ENCODE measurements at places on chromosomes 16 and 17.
A peak's percentile ranks its signal among the peaks of the same experiment; 100 is the strongest.

GRCh38 chr17:76075364-76076145 lies 974 bp downstream of the GALR2 start:
- no peak for DNase-seq

DNA sequence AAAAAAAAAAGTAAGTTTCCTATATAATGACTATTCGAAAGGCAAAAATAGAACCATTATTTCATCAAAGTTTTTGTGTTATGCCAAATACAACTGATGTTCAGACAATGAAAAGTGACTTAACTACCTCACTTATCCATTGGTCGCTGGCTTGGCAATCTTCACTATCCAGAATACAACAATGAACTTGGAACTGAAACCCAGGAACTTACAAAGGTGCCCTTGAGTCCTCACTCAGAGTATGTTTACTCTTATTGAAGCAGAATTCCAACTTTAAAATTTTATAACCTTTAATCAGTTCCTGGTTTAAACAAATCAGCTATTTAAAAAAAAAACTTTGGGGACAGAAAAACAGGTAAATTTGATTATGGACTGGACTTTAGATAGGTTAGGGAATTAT lies 34.1 kb downstream of the HELZ start:
- DNase-seq, result no peak

DNA sequence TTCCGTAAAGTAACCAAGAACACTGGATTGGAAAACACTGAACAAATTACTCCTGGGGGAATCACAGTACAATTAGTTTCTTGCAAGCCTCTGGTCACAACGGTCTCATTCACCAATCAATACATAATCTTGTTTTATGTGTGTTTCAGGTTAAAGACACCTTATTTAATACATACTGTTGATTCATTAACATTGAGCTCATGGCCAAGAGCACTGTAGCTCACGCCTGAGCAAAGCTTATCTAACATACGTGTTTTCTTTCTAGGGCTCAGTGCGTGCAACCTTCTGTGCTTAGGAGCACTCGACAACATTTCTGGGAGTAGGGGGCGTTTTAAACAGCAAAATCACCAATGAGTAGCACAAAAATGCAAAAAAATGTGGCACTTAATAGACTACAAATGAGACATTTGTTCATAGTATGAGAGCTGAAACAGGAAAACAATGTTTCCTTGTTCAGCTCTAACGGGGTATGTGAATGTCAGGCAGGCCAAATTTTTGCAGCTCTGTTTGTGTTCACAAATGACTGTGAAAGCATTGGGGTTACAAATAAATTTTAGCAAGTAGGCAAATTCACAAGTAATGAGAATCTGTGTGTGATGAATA lies 206.2 kb downstream of the CNTNAP4 start:
- DNase-seq, result no peak

- no peak for DNase-seq
These were observed 15.4 kb downstream of the NAA60 start for GRCh38 chr16:3458852-3459361.

DNA sequence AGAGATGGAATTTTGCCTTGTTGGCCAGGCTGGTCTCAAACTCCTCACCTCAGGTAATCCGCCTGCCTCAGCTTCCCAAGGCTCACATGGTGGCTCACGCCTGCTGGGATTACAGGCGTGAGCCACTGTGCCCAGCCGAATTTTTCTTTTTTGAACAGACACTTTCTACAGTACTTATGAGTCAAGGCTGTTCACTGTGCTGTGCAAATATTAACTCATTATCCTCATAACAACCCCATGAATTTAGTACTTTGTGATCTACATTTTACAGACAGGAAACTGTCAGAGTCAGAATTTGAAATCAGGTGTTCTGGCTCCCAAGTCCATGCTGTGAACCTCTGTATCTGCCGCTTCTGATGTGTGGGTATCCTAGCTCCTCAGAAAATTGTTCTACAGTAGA lies 25.7 kb upstream of the RASL10B start:
- DNase-seq, result no peak

DNA sequence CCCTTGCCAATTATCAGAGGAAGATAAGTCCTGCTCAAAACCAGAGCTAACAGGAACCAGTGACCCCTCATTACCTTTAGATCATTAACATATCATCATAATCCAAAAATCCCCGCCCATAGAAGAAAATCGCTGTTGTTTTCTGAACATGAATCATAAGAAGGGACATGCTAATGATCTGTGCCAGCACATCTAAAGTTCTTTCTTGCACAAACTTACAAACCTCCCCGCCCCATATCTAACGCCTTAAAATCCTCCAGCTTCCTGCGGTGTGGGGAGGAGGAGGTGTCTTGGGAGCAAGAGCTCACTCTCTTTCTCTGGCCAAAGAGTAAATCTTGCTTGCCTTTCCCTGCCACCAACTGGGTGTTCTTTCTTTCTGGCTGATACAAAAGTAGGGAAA lies 78.3 kb downstream of the IRX3 start:
- no peak for DNase-seq

GRCh38 chr16:19285431-19285830 lies at the start of gene CLEC19A:
CLEC19A (plus strand) TSS chr16:19285731; CDS start chr16:19285852, 121 bp downstream.
- DNase-seq, result no peak

DNA sequence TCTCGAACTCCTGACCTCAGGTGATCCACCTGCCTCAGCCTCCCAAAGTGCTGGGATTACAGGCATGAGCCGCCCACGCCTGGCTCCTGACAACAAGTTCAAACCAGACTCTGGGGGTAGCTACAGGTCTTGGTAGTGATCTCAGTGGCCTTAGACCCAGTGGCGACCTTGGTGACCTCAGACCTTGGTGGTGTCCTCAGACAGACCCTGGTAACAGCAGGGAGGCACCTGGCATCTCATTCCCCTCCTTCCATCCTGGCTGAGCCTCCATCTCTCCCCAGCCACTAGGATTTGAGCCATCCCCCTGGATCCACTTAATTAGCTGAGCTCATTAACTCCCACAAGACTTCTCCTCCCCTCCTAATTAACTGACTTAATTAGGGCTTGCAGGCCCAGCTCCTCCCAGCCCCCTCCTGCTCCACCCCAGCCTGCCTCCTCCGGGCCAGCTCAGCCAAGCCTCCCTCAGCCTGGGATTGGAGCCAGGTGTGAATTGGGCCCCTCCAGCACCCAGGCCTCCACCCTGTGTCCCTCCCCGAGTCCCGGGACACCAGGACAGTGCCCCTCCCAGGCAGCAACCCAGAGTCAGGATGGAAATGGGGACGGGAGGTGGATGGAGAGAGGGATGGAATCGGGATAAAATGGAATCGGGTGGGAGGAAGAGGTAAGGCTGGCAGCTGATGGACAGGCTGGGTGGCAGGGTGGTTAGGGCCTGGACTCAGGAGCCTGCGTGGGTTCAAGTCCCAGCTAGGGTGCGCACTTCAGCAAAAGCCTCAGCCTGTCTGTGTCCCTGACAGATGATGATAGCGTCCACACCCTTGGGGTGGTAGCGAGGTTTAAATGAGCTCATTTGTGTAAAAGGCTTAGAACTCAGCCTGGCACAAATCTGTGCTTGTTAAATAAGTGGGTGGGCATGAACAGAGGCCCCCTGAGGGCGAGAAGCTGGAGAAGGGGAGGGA lies 11.2 kb upstream of the SBK1 start:
- DNase-seq, result no peak

GRCh38 chr17:8825802-8826201 lies 26.6 kb upstream of the MFSD6L start:
- DNase-seq, result no peak

DNA sequence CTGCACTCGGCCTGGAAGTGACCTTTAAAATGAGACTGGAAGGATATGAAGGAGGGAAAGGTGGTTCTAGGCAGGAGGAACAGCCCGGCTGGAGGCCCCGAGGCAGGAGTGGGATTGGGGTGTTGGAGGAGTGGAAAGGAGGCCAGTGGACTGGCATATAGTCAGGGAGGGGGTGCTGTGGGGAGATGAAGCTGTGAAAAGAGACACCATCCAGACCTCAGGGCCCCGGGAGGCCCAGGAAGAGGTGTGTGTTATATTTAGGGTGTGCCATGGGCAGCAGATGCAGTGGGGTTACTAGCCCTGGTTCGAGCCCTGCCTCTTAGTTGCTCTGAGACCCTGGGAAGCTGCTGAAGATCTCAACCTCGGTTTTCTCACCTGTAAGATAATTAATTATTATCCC lies 18.9 kb upstream of the DOK4 start:
- no peak for DNase-seq

- DNase-seq, result no peak
These were observed 112.1 kb downstream of the IRX5 start for GRCh38 chr16:55042556-55043432.

GRCh38 chr17:82272495-82273326 lies 789 bp downstream of the CSNK1D start:
- no peak for DNase-seq

DNA sequence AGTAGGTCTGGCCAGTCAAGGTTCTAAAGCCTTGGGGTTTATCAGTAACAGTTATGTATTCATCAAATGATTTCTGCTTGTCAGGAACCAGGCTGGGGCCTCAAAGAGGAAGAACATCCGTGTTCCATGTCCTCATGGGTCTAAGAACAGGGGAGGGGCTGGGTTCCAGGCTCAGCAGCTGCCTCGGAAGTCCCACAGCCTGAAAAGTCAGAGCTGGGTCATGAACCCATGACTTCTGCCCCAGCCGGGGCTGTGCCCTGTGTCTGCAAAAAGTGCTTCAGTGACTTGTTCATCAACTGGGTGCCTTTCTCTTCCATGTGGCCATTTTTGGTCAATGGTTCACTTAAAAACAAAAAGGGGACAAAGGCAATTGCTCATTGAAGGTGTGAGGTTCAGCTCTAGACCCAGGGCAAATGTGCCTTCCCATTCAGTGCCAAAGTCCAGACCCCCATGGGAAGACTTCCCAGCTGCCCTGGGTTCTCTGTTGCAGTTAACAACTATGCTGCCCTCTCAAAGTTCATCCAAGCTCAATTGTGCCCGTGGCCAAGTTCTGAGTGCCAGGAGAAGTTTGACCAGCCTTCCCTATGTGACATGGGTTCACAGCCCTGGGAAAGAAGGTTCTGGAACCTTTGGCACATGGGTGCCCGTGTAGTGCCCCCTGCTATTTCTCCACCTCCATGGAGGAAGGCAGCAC lies 18.5 kb downstream of the TBKBP1 start:
- no peak for DNase-seq

GRCh38 chr17:61325382-61326073 lies 74.1 kb upstream of the TBX2 start:
- DNase-seq, result no peak

- no peak for DNase-seq
These were observed 1.6 kb downstream of the APOBR start for GRCh38 chr16:28495795-28496749.

DNA sequence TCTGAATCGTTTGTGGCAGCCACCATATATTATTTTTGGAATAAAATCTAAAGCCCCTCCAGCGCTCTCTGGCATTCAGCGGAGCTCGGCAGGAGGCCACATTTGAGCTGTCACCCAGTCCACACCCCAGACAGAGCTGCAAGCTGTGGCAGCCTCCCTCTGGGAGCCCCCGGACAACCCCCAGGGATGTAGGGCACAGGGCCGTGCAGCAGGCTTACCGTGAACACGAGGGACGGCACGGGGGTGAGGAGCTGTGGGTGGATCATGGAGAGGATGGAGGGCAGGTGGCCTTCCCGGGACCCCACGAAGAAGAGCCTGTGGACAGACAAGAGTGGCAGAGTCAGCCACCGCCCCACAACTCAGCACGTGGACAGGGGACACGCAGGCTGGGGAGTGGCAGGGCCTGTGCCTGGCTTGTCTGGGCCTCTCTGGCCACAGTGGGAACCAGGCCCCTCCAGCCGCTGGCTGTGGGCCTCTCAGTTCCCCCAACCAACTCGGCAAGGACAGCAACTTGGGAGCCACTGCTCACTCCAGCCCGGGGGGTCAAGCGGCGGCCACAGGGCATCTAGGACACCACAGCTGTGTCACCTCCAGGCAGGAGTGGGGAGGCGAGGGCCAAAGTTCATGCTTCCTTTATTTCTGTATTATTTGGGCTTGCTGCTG lies 31.5 kb downstream of the SLC7A5 start:
- no peak for DNase-seq

- no peak for DNase-seq
These were observed 387.3 kb downstream of the HS3ST3B1 start for GRCh38 chr17:14688134-14688533.

DNA sequence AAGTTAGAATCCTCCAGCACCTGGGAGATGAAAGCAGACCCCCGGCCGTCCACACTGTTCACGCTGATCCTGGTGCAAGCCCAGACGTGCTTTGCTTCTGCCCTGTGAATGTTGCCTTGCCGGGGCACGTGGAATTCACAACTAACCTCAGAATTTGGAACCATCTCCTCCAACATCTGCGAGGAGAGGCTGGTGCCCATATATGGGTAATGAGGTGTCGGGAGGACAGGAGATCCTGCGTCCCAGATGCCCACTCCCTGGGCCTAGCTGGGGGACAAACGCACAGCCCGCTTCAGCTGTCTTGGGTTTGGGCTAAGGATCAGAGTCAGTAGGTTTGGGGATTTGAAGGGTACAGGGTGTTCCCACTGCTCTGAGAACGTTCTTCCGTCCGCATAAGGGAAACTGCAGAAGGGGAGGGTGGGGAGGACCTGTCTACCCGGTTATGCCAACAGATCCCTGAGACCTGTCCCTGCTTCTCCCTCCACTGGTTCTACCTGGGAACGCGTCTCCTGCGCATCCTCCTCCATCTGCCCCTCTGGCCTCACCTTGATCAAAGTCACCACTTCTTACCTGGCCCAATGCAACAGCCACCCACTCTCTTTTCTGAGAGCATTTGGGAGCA lies 14.1 kb downstream of the PPL start:
- DNase-seq, result no peak

- peak; percentile 36 for DNase-seq
These were observed 15.0 kb upstream of the SCIMP start for GRCh38 chr17:5249615-5250014.

GRCh38 chr17:79101111-79101673 lies 26.6 kb downstream of the ENGASE start:
- no peak for DNase-seq

- DNase-seq, result no peak
These were observed 59.1 kb upstream of the CLEC18B start for GRCh38 chr16:74480150-74481029.

GRCh38 chr16:566475-567372 lies at the start of gene NHLRC4:
NHLRC4 (plus strand) TSS chr16:567005; CDS start chr16:568048, 1,043 bp downstream.
- DNase-seq, result no peak

- DNase-seq, result no peak
These were observed 4.5 kb upstream of the FOXL1 start for GRCh38 chr16:86573646-86574508.

GRCh38 chr17:3316836-3317235 lies 18.7 kb upstream of the OR3A1 start:
- DNase-seq, result no peak

DNA sequence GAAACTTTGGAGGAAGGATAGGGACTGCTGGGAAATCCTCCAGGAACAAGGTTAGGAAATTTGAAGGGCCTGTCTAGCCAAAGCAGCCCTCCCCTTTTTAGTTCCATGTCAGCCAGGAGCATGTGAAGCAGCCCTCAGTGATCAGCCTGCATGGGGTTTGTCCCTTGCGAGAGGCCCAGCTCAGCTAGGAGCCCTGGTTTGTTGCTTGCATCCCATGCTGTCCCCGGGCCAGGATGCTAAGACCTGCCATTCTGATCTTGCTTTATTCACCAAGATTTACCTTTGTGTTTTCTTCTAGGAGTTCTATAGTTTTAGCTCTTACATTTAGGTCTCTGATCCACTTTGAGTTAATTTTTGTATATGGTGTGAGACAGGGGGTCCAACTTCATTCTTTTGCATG lies 27.6 kb downstream of the CLUAP1 start:
- DNase-seq, result no peak

GRCh38 chr16:3946604-3947180 lies 66.2 kb upstream of the CREBBP start:
- DNase-seq, result no peak

All from NCI-H2029 (cell line).